ENCODE measurements at places on chromosomes 7 and 10.

DNA sequence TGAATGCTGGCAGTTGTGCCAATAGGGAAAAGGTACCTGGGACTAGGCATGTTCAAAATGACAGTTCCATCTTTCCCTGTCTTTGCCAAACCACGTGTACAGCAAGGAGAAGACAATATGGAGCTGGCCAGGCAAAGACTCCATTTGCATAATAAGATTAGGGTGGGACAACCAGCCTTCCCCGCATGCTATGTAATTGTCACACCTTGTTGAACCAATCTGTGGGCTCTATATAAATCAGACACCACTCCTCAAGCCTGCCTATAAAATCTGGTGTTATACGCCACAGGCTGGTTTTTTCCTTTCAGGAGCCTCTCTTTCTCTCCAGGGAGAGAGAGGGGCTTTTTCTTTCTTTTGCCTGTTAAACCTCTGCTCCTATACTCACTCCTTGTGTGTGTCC is 11.0 kb upstream of the NUB1 start:
- no peak for DNase-seq

DNA sequence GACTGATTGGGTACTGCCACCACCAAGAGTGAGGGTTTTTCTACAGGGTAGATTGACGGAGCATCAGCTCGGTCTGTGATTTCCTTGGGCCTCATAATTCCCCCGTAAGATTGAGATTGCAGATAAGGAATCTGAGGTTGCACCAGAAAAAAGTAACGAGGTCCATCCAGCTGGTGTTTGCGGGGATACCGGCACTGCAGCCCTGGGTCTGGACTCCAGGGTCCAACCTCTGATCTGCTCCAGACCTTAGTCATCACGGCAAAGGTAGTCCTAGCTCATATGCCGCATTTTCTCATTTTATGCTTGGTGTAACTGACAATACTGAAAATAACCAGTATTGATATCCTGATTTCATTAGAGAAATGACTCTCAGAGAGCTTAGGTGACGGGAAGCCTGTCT is 3.9 kb downstream of the CARD11 start:
- no peak for DNase-seq

- no peak for DNase-seq
These were observed 96.7 kb upstream of the PIK3CG start for GRCh38 chr7:106768324-106768751.

DNA sequence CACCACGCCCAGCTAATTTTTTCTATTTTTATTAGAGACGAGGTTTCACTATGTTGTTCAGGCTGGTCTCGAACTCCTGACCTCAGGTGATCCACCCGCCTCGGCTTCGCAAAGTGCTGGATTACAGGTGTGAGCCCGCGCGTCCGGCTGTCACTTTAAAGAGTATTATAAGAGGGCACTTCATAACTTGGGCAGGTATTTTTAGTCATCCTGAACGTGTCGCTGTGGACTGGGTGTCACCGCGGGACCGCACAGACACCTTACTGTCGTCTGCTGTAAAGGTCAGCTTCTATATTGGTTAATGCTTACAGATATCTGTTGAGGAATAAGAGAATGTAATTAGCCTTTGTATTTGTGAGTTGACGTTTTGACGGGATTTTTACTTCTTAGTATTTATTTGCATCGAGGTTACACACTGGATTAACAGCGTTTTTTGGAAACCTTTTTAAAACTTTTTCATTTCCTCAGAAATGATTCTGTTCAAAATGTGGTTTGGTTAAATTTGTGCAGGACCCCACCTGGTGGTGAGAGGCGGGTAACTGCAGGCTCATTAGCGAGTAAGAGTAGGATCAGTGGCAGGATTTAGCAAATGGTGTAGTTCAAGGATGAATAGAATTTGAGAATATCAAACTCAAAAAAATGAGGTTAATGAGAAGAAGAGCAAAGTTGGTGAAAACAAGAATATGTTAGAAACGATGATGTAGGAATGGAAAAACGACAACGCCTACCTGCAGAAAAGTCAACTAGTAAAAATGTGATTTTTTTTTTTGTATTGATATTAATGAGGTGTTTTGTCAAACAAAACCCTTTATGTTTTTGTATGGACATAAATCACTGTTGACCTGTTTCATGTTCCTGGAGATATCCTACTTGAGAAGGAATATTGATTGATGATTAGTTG is 3.2 kb downstream of the DNAJB6 start:
- peak; percentile 74 for DNase-seq

DNA sequence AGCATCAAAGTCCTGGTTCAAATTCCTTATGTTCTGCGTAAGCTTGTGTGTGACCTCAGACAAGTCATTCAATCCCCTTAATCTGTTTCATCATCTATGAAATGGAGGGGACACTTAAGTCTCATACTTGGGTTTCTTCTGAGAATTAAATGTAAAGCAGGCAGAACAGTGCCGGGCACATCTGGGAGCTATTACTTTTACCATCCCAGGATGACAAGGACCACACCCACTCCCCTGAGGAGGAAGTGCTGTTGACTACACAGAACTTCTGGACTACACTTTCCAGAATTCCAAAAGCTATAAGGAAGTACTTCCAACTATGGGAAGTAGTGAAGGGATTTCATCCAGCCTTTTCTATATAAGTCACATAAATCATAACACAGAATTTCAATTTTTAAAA is 294.9 kb downstream of the IPMK start:
- DNase-seq: no peak

GRCh38 chr10:62658516-62658915 is 146.0 kb upstream of the ADO start:
- DNase-seq: no peak

DNA sequence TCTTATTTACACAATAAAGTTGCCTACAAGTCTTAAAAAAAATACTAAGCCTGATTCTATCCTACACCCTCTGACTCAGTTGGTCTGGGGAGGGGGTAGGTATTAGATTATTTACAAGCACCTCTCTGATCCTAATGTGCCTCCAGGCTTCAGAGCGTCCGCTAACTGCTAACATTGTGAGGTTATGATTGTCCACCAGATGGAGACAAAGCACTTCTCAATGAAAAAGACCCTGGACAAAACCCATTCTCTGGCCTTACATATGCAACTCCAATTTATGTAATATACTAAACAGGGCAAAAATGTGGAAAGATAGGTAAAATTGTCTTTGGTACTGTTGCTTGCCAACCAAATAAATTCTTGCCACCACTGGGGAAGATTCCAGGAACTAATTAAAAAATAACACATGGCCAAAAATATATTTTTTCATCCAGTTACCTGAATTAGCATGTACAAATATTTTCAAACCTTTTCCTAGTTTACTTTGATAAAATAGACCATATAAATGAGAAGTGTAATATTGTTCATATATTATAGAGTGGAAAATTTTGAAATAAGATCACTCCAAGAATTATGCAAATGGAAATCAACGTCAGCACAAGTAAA is 92.4 kb downstream of the KIF20B start:
- peak; percentile 83 for DNase-seq

- peak; percentile 50 for DNase-seq
These were observed 2.8 kb upstream of the LZTS2 start for GRCh38 chr10:100996678-100997359.

DNA sequence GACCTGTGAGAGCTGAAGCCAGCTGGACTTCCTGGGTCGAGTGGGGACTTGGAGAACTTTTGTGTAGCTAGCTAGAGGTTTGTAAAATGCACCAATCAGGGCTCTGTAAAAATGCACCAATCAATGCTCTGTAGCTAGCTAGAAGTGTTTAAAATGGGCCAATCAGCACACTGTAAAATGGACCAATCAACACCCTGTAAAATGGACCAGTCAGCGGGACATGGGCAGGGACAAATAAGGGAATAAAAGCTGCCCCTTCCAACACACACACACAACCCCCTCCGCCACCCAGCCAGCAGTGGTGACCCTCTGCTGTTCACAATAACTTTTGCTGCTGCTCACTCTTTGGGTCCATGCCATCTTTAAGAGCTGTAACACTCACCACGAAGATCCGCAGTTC is 7.1 kb downstream of the ZNF511 start:
- DNase-seq: no peak

- no peak for DNase-seq
These were observed 102.5 kb downstream of the ALOX5 start for GRCh38 chr10:45476559-45476958.

DNA sequence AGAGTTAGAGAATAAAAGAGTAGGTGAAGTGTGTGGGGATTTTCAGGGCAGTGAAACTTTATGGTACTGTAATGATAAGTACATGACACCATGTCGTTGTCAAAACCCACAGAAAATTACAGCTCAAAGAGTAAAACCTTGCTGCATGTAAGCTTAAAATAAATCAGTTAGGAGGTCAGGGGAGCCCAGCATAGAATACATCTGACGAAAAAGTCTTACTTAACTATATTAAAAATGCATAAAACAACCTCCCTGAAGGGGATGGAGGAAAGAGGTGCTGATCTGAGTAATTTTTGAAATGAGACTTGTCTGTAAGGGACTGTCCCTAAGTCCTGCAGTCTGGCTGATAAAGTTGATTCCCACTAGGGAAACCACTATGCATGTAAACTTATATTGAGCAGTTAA is 49.8 kb upstream of the AKR1E2 start:
- DNase-seq: no peak

GRCh38 chr10:17504547-17505245 is 50.3 kb upstream of the ST8SIA6 start:
- DNase-seq: no peak

DNA sequence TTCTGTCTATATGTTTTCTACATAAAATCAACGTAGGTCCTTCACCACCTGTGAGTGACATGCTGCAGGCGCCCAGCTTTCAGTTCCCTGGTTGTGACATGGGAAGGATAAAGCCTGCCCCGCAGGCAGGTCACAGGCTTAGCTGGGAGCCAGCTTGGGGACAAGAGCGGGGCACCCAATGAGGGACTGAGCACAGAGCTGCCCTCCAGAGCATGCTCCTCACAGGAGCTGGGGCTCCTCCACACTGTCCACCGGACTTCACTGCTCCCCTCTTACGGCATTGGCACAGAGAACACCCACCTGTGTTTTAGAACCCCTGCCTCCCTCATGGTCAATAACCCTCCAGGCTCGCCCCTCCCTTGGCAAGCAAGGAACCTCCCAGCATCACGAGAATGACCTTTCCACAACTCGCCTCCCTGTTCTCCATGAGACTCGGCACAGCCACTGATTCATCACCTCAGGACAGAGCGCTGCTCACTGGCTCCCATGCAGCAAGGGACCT is 187.1 kb downstream of the TNS3 start:
- no peak for DNase-seq

- DNase-seq: peak; percentile 78
These were observed 606 bp downstream of the TAX1BP1 start for GRCh38 chr7:27740449-27741086.

- no peak for DNase-seq
These were observed 44.7 kb downstream of the PPIF start for GRCh38 chr10:79392020-79392398.
